ENCODE measurements at places on chromosomes 2 and 18. TPM values are rescaled to one million over a fixed set of nuclear protein-coding genes. Genes with fewer than 3 reads are reported as not detected.
A peak's percentile ranks its signal among the peaks of the same experiment; 100 is the strongest.

The AGFG1 gene
- total RNA-seq: 86.1 TPM

The SERPINB12 gene
- not detected for total RNA-seq

The RGPD5 gene
- total RNA-seq: 60.4 TPM

The GCG gene
- not detected for total RNA-seq

The TXNDC2 gene
- not detected for total RNA-seq

The FASTKD1 gene
- total RNA-seq: 39.9 TPM

The RTKN gene
- 63.0 TPM for total RNA-seq

The TBR1 gene
- total RNA-seq: 0.26 TPM

The C2orf81 gene
- 4.3 TPM for total RNA-seq

DNA sequence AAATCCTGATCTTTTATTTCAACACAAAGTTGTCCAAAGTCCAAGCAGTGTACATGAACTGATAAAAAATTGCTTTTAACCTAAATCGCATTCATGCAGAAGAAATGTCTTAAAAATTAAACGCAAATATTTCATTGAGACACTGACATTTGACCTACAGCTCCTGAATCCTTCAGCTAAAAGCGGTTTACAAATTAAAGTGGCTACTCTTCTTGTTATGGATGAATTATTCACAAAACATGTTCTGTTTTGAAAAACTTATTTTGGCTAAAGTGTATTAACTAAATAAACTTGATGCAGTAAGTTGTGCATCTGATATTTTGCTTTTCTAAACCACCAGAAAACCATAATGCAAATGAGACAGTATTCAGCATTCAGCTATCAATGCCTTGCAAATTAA lies 2.2 kb downstream of the EPB41L3 start:
- DNase-seq: no peak

GRCh38 chr2:226953206-226953605 lies 117.4 kb downstream of the RHBDD1 start:
- no peak for DNase-seq

DNA sequence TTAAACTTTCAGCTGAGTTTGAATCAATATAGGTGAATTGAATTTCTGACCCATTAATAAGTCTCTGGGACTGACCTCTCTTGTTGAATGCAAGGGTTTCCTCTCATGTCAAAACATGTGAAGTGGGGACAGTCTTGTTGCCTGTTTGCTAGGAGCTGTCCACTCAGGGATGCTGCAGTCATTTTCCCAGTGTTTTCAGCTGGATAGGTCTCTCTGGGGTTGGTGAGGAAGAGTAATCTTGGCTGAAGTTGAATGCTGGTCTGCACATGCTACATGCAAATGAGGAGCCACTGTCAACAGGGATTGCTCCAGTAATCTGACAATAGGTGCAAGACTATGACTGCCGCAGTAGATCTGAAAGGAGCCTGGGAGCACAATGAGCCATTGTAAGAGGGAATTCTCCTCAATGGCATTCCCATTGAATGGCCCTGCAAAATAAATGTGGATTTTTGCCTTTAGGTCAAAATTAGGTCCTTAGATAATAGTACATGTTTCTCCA lies 34.1 kb upstream of the IL1RL1 start:
- DNase-seq: no peak

- DNase-seq: no peak
These were observed 31.8 kb upstream of the IL1R1 start for GRCh38 chr2:102110596-102111334.

- no peak for DNase-seq
These were observed 252.9 kb downstream of the PRKCE start for GRCh38 chr2:45904267-45904945.

- DNase-seq: no peak
These were observed 116.1 kb downstream of the TWIST2 start for GRCh38 chr2:238963971-238964328.

GRCh38 chr2:68196120-68196716 lies 38.5 kb downstream of the PNO1 start:
- DNase-seq: no peak

- no peak for DNase-seq
These were observed 59.9 kb downstream of the ABCB11 start for GRCh38 chr2:168971261-168971660.

GRCh38 chr18:2850816-2851215 lies 4.0 kb downstream of the EMILIN2 start:
- DNase-seq: no peak

GRCh38 chr2:62999905-63000304 lies 50.7 kb upstream of the OTX1 start:
- DNase-seq: peak; percentile 95

GRCh38 chr18:22493940-22494339 lies 76.2 kb upstream of the CTAGE1 start:
- no peak for DNase-seq

DNA sequence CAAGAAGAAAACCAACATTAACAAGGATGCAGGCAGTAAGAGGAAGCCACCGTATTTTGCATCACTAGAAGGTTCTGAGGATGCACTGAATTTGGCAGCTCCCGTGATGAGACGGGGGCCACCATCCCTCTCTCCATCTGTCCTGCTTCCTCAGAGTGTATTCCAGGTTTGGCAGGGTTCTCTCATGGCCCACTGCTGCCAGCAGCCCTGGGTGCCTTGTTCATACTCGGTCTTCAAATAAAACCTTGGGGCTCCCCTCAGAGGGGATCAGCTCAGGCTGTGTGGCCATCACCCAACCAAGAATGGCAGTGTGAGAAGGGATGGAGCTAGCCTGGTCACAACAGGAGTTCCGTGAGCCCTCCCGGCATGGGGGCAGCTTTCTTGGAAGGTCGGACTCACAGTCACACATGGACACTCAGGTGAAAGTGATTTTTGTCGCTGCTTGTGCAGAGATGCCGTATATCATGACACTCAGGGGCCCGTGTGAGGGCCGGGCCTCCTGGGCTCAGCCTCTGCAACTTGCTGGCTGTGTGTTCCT lies 12.8 kb upstream of the MBP start:
- no peak for DNase-seq
